ENCODE measurements at places on chromosomes 11 and 22. TPM values are rescaled to one million over a fixed set of nuclear protein-coding genes. Genes with fewer than 3 reads are reported as not detected.

Gene CARNS1
- 0.66 TPM for total RNA-seq

Gene DDTL
- total RNA-seq: 4.0 TPM

Gene EHF
- not detected for total RNA-seq

Gene PPP2R5B
- 18.6 TPM for total RNA-seq

Gene NTM
- total RNA-seq: not detected

Gene CD3D
- 648 TPM for total RNA-seq

Gene SOX6
- total RNA-seq: 0.17 TPM

Gene LDHAL6A
- 0.07 TPM for total RNA-seq

Gene RTN4RL2
- 0.12 TPM for total RNA-seq

Gene TP53I11
- total RNA-seq: 2.7 TPM

Gene INSC
- total RNA-seq: 0.63 TPM

Gene HTR3B
- not detected for total RNA-seq

Gene UBQLN3
- not detected for total RNA-seq

Gene GRK3
- 36.0 TPM for total RNA-seq

Gene DYNC2H1
- total RNA-seq: 1.2 TPM

Gene MS4A8
- total RNA-seq: not detected

Gene MRE11
- 35.8 TPM for total RNA-seq

Gene IFITM10
- total RNA-seq: 1.2 TPM
